Stimulated activated CD4-positive, alpha-beta T cell treated with anti-CD3 and anti-CD28 coated beads, Interleukin-15, amount 100 ng/mL, for 48 hours (primary cell): ENCODE measurements at places on chromosomes 5 and 9.

GRCh38 chr5:58491216-58491892 lies at the start of gene GAPT:
TSS of gene GAPT (plus strand) at chr5:58491435. CDS start at chr5:58494537, 3,102 bp downstream.
- no peak for DNase-seq

GRCh38 chr5:103211576-103212561 lies 46.7 kb upstream of the MACIR start:
- no peak for DNase-seq

GRCh38 chr5:150895431-150896428 lies 9.1 kb downstream of the ZNF300 start:
- no peak for DNase-seq

- no peak for DNase-seq
Measured at GRCh38 chr5:135221187-135221473, 177.9 kb downstream of the MACROH2A1 start.

DNA sequence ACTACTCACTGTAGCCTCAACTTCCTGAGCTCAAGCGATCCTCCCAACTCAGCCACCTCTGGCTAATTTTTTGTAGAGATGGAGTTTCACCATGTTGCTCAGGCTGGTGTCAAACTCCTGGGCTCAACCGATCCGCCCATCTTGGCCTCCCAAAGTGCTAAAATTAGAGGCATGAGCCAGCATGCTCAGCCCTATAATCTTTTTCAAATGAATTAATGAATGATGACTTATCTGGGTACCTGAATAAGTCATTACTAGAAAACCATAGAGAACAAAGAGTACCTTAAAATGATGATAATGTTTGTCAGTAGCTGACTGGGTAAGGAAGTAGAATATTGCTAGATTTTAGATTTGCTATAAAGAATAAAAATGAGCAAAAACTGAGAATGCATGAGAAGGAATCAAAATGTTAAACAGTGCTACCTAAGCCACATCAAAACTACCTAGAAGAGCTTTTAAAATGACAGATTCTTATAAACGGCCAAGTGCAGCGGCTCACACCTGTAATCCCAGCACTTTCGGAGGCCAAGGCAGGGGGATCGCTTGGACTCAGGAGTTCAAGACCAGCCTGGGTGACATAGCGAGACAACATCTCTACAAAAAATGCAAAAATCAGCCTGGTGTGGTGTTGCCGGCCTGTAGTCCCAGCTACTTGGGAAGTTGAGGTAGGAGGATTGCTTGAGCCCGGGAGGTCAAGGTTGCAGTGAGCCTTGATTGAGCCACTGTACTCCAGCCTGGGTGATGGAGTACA lies 13.6 kb downstream of the FNBP1 start:
- DNase-seq, result no peak

GRCh38 chr5:159459951-159460538 lies 129.8 kb upstream of the IL12B start:
- DNase-seq, result no peak

- no peak for DNase-seq
Measured at GRCh38 chr9:121313458-121314152, 45.6 kb downstream of the GSN start.

DNA sequence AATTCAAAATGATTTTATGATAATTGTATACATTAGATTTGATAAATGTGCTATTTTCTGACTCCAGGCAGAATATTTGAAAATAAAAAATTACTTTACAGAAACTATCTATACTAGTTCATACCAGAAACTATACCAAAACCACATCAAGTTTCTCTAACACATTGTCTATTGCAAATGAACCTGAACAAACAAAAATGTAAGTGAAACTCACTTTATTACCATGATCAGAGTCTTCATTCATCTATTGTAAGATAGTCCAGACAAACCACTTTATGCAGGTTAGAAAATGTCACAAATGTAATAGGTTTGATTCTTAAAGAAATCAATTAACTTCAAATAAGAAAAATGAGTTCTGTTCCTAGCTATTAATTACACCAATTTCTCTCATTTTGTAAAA lies 99.4 kb downstream of the OXCT1 start:
- no peak for DNase-seq

DNA sequence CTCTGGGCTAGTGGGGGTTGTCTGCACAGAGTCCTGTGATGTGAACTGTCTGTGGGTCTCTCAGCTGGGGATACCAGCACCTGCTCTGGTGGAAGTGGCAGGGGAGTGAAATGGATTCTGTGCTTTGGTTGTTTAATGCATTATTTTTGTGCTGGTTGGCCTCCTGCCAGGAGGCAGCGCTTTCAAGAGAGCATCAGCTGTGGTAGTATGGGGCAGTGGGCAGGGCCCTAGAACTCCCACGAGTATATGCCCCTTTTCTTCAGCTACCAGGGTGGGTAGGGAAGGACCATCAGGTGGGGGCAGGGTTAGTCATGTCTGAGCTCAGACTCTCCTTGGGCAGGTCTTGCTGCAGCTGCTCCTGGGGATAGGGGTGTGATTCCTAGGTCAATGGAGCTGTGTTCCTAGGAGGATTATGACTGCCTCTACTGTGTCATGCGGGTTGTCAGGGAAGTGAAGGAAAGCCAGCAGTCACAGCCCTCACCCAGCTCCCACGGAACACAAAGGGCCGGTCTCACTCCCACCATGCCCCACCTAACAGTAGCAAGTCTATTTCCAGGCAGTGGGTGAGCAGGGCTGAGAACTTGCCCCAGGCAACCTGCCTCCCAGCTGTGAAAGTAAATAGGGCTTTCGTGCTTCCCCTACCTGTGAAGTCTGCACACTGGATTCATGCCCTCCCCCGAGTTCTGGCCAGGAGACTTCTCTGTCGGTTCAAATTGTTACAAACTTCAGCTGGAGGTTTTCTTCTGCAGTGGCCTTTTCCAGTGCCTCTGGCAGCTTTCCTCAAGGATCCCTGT lies 25.7 kb upstream of the FAM81B start:
- no peak for DNase-seq

DNA sequence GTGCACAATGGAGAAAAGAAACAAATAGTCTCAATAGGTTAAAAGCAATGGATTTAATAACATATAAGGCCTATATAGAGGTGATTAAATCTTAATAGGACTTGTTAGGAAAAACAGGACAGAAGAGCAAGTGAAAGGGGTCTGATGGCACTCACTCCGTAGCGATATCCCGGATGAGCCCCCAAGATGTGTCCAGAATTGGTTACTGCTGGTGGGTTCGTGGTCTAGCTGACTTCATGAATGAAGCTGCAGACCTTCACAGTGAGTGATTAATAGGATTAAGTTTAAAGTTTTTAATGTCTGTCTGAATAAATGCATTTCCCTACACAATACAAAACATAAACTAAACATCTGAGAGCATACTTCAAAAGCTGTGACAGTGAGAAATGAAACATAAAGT lies 110.4 kb upstream of the FAM174A start:
- DNase-seq, result no peak

DNA sequence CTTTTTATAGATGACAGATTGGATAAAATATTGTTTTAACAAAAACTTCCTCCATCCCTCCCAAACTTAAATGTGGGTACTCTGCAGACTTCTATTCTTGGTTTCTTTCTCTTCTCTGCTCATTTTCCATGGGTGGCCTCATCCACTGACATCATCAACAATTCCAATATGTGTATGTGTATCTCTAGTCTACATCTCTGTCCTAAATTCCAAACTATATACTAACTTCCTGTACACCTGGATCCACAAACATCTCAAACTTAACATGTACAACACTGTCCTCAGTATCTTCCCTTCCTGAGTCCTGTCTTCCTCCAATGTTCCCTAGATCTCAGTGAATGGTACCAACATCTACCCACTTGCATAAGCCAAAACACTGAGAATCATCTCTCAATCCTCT lies 28.5 kb upstream of the CDK5RAP2 start:
- DNase-seq, result no peak

DNA sequence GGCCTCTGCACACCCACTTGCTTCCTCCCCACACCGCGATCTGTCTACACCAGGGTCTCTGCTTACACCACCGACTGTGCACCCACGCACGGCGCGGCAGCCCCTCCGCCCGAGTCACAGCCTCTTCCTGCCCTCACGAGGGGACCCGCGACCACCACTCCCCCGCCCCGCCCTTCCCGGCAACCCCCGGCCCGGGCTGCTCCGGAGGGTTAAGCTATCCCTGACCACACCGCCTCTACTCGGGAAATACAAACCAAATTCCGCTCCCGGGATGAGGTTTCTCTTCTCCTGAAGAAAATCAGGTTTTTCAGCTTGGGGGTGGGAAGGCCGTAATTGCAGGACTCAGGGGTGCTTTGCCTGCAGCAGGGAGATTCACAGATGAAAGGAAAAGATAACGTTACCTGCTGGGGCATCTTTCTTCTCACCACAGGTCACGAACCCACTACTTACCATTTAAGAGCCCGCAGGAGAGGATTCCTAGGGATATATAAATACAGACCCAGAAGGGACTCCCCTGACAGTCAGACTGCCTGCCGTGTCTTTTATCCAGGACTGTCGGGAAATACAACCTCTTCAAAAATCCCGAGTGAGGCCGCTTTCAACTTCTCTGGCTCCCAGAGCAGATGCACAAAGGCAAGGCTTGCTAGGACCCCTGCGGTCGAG lies 63.5 kb downstream of the ROR2 start:
- DNase-seq, result no peak

DNA sequence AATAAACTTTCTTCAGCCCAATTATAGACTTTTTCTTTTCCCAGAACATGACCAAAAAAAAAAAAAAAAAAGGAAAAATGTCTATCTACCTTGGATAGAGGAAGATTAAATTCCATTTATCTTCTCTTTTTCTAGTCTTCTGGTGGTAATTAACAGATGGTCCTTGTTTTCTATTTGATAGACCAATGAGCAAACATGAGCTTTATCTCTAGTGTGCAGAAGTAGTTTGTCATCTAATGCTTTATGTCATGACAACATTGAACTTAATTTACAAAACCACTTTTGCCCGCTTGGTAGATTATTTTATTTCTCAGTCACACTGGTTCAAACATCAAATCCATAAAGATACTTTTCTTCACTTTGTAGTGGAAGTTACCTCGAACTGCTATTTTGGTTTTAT lies 69.5 kb upstream of the ELL2 start:
- DNase-seq, result no peak

GRCh38 chr5:107224272-107224671 lies 446.5 kb downstream of the EFNA5 start:
- DNase-seq, result no peak

- no peak for DNase-seq
Measured at GRCh38 chr5:149700347-149700746, 29.8 kb upstream of the PPARGC1B start.

DNA sequence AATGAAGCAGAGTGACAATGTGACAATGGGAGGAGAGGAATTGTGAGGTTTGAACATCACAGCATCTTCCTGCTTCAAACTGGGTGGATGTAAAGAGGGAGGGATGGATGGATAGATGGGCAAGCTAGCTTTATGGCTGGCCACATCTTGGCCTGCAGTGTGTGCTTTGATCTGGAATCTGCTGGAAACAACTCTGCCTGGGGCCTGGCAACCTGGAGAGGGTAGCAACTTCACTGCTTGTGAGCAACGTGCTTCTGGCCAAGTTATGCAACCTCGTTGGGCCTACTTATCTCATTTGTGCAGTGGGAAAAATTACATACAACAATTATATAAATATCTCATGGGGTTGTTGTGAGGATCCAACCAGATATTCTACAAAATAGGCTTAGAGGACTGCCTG lies 5.3 kb downstream of the IL9 start:
- DNase-seq, result no peak

GRCh38 chr5:43017428-43017815 lies 22.7 kb downstream of the ANXA2R start:
- no peak for DNase-seq

- no peak for DNase-seq
Measured at GRCh38 chr9:100515578-100516494, 42.9 kb downstream of the TMEFF1 start.

GRCh38 chr9:117682955-117683710 lies 21.1 kb upstream of the TLR4 start:
- no peak for DNase-seq

GRCh38 chr5:159650803-159651202 lies 265.5 kb upstream of the ADRA1B start:
- no peak for DNase-seq

DNA sequence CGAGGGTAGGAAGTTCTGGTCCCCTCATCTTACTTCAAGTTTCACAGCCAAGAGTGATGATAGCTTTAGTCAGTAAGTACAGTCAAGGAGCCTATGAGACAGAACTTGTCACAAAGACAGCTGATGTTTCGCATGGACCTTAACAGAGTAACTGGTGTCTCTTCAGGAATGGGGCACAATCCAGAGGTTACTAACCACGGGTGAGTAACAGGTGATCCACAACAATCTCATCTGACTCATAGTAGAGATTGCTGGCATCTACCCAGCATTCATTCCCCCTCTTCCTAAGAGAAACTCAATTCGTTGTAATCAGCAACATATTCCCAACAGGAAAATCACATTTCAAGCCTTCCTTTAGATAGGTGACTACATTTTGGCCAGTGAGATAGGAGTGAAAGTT lies 126.7 kb downstream of the SNX18 start:
- DNase-seq, result no peak

DNA sequence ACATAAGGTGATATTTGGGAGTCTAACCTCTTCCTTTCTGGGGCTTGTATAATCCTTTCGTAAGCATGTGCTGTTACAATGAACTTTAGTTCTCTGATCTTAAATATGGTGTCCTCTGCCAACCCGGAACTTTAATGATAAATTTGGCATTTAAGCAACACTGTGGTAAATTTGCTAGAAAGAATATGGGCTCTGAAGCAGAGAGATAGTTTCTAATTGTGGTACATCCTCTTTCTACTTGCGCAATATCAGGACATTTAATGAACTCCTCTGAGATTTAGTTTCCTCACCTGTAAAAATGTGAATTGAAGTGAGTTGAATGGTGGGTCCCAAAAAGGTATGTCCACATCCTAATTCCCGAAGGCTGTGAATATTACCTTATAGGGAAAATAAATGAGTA lies 364.7 kb downstream of the CAAP1 start:
- no peak for DNase-seq

- no peak for DNase-seq
Measured at GRCh38 chr9:126915281-126915816, 767 bp downstream of the RALGPS1 start.
